Tibial nerve (tissue), 4 donors: ENCODE measurements at places on chromosomes 12 and 14. TPM values are rescaled to one million over a fixed set of nuclear protein-coding genes. Genes with fewer than 3 reads are reported as not detected.

GRCh38 chr14:98754343-98755020 lies 517.5 kb downstream of the BCL11B start:
- no peak overlapping the region for H3K4me3 ChIP-seq
- H3K27me3 ChIP-seq = no peaks in the 10 kb centered on the region
- no peak overlapping the region for H3K27ac ChIP-seq
- no peaks in the 10 kb centered on the region for H3K36me3 ChIP-seq
- H3K4me1 ChIP-seq = no peaks in the 10 kb centered on the region

Gene NFE2
- total RNA-seq = not detected

GRCh38 chr12:18752947-18753346 lies 15.0 kb downstream of the CAPZA3 start:
- H3K4me3 ChIP-seq = no peak overlapping the region
- no peak for DNase-seq
- no peak overlapping the region for H3K27ac ChIP-seq
- H3K36me3 ChIP-seq = no peaks in the 10 kb centered on the region
- H3K27me3 ChIP-seq = no peaks in the 10 kb centered on the region

DNA sequence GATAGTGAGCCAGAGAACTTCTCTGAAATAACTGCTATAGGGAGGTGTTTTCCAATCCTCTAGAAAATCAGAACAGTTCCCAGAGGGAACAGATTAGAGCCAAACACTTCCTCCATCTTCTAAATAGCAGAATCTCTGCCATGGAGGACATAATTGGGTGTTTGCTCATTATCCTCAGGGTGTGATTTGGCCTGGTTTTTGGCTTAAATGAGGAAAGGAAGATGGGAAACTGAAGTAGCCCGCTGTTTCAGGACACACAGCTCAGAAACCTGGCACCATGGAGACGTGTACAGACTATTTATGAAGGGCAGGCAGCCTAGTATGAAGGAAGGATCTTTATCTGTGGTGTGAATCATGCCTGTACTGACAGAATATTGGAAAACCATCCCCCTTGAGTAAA lies 231.7 kb upstream of the PRKD1 start:
- no peak for DNase-seq
- H3K4me3 ChIP-seq = no peak overlapping the region
- no peaks in the 10 kb centered on the region for H3K36me3 ChIP-seq
- no peak overlapping the region for H3K27ac ChIP-seq
- no peaks in the 10 kb centered on the region for H3K27me3 ChIP-seq
- no peaks in the 10 kb centered on the region for H3K4me1 ChIP-seq

Gene FGF23
- not detected for total RNA-seq
